NCI-H2171 treated with DMSO at 0.1 percent for 48 hours (cell line): ENCODE measurements at places on chromosomes 4 and X.

- DNase-seq = no peak
Measured at GRCh38 chrX:27565992-27566391, 24.2 kb upstream of the DCAF8L2 start.

GRCh38 chr4:182238355-182238931 lies 4.8 kb upstream of the TENM3 start:
- DNase-seq = no peak

- DNase-seq = no peak
Measured at GRCh38 chr4:88441696-88442095, 15.2 kb upstream of the HERC5 start.

- no peak for DNase-seq
Measured at GRCh38 chr4:165867961-165868360, 5.1 kb upstream of the TLL1 start.

DNA sequence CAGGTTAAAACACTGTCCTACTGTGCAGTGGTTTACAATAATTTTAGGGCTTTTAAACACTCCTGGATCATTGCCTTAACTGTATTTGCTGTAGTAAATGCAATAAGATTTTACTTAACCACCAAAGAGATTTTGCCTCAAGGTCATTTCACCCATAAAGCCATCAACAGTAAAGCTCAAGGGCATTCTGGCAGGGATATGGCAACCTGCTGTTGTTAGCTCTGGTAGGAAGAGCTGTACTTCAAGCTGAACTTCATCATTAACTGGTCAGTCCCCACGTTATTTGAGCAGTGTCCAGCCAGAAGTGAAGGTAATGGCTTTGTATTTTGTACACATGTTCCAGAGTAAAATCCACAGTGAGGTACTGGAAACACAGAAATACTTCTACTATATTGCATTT lies 26.9 kb upstream of the MAOA start:
- no peak for DNase-seq

GRCh38 chrX:15474028-15474427 lies 19.1 kb downstream of the PIR start:
- no peak for DNase-seq

DNA sequence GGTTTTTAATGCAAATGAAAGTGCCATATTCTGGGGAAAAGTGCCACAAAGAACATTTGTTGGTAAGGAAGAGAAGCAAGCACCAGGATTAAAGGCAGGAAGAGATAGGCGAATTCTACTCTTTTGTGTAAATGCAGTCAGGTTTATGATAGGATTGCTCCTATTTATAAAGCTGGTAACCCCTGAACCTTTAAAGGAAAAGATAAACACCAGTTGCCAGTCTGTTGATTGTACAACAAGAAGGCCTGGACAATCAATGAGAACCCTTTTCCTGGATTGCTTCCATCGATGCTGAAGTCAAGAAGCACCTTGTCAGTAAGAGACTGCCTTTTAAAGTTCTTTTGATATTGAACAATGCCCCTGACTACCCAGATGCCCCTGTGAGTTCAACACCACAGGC lies 158.1 kb upstream of the NRK start:
- no peak for DNase-seq

DNA sequence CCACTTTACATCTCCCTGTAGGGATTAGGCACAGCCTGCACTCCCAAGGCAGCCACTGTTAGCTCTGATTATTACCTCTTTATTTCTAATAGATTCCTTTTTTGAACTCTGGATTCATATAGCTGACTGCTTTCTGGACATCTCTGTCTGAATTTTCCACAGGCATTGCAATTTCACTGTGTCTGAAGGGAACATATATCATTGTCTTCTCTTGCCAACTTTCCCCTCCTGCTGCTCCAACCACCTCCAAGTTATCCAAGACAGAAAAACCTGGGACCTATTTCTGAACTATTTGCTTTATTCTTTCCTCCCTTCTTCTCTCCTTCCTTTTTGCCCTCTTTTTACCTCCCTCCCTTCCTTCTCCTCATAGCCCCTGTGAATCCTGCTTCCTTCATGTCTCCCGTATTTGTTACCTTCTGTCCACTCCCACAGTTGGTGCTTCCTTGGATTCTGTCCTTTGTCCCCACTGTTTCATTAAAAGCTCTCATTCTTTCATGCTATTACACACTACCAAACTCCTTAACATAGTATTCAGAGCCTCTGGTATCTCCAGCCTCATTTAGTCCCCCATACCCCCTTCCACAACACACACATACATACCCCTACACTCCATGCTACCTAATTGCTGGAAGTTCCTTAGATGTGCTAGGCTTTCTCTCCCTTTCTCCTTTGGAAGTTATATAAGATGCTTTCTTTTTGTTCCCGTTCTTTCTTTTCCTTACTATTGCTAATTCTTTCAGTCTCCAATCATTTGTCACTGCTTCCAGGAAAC lies 34.7 kb downstream of the FGF2 start:
- no peak for DNase-seq

GRCh38 chr4:180449395-180449956 lies 1793.7 kb upstream of the TENM3 start:
- no peak for DNase-seq

GRCh38 chr4:73006286-73006990 lies 63.1 kb downstream of the COX18 start:
- DNase-seq = no peak

DNA sequence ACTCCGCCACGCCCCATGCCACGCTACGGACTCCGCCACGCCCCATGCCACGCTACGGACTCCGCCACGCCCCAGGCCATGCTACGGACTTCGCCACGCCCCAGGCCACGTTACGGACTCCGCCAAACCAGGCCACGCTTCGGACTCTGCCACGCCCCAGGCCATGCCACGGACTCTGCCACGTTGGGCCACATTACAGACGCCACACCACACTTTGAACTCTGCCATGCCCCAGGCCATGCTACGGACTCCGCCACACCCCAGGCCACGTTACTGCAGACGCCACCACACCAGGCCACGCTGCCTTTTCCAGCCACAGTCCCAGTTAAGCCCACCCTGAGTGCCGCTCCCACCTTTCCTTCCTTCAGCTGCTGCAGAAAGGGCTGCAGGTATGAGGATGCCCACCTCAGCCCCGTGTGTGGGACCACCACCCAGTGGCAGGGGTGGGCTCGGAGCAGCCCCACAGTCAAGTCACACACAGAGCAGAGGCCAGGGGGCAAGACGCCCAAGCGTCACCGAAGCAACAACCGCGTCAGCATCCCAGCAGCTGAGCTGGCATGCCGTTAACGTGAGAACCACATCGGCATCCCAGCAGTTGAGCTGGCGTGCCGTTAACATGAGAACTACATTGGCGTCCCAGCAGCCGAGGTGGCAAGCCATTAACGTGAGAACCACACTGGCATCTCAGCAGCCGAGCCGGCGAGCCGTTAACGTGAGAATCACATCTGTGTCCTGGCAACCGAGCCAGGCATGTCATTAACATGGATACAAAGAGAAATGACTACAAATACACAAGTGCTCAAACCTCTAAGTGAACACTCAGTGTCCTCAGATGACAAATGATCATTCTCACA lies 26.4 kb downstream of the GAK start:
- DNase-seq = no peak

DNA sequence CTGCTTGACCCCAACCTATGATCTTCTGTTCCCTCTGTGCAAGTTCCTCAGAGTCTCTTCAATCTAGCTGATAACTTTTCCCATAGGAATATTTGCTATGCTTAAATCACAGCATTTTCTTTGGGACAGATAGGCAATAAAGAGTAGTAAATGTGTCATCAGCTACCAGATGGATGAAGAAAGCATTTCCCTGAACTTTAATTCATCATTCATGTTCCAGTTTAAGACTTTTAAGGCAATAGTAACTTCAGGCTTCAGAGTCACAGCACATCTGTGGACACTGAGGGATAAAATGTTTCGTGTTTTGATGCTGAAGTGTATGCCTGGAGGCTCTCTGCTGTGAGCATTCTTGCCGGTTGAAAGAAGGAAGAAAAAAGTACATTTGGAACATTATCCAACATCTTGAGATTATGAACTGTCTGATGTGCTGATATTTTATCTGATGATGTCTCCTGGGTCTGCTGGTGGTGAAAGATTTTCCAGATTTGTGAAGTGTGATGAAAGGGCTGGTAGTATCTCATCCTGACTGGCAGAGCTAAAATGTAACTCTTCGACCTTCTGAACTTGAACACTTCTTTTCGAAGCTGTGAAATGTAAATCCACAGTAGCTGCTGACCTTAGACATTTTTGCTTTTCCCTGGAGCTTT lies 133.7 kb downstream of the DCLK2 start:
- no peak for DNase-seq
